Activated CD4-positive, alpha-beta T cell treated with anti-CD3 and anti-CD28 coated beads, Interleukin-2, amount 10 ng/mL, durations not matched to agents 7 days and 5 days (primary cell): ENCODE measurements at places on chromosomes 1 and 21. TPM values are rescaled to one million over a fixed set of nuclear protein-coding genes. Genes with fewer than 3 reads are reported as not detected.

- no peak for DNase-seq
Measured at GRCh38 chr1:30267856-30268255, 455.5 kb downstream of the MATN1 start.

DNA sequence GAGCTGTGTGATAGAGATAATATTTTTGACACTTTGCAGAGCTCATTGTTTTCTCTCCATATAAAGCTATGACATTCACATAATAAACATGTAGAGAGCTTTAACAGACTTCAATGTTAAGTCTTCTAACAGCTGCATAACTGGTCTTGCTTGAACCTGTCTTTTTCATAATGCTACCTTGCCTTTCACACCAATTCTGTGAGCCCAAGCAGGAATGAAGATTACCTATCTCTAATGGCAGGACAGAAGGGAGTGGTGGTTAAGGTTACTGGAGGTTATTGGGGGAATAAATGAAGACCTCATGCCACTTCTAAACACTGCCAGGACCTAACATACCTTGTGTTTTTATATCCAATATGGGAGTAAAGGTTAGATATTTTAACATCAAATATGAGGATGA lies 2.3 kb upstream of the CD55 start:
- DNase-seq = no peak

- DNase-seq = no peak
Measured at GRCh38 chr1:184492536-184492935, 105.7 kb downstream of the C1orf21 start.

GRCh38 chr21:42398436-42399028 lies 2.7 kb upstream of the TMPRSS3 start:
- no peak for DNase-seq

EDN2 gene
- not detected for total RNA-seq

PRAMEF26 gene
- total RNA-seq = not detected
